ENCODE measurements at places on chromosomes 2 and 18. TPM values are rescaled to one million over a fixed set of nuclear protein-coding genes. Genes with fewer than 3 reads are reported as not detected.

DNA sequence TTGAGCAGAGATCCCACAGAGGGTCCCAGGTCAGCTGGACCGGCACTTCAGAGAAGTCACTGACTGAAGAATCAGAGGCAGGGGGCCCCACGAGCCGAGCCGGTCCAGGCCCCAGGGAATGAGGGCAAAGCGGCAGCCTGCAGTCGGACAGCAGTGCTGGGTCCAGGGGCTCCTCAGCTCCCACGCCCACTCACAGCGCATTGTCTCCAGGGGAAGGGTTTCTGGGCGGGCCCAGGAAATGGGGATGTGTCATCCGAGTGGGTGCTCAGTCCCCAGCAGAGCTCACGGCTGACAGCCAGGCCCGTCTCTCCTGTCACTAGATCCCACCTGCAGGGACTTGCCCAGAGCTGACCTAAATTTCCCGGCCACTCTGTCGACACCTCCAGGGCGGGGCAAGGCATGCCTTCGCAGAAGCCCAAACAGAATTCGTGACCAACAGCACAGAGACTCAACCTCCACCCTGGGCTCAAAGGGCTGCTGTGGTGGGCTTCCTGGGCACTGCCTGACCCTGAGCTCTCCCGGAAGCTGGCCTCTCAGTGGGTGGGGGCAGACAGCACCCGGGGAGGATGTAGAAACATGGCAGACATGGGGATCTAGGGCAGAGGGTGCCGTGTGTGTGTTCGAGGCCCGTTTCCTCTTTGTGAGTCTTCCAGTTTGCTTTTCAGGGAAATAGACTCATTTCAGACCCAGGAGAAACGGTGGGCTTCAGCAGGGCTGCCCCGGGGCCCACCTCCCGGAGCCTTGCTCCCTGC, 42.1 kb upstream of the TAF1B start:
- H3K4me3 ChIP-seq: no peak overlapping the region
- no peaks in the 10 kb centered on the region for H3K36me3 ChIP-seq
- H3K4me1 ChIP-seq: peaks cover 10% of the 10 kb centered on the region
- no peak for DNase-seq
- H3K27ac ChIP-seq: no peak overlapping the region

- H3K27me3 ChIP-seq: no peaks in the 10 kb centered on the region
- H3K4me3 ChIP-seq: no peak overlapping the region
- H3K27ac ChIP-seq: no peak overlapping the region
- no peaks in the 10 kb centered on the region for H3K36me3 ChIP-seq
- no peak for DNase-seq
Observed at GRCh38 chr2:48272199-48272598, 257.8 kb upstream of the STON1 start.

DNA sequence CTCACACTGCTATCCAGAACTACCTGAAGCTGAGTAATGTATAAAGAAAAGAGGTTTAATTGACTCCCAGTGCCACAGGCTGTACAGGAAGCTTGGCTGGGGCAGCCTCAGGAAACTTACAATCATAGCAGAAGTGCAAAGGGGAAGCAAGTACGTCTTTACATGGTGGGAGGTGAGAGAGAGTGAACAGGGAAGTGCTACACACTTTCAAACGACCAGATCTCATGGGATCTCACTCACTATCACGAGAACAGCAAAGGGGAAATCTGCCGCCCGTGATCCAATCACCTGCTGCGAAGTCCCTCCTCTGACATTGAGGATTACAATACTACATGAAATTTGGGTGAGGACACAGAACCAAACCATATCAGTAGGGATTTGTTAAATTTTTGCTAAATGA, 150.4 kb upstream of the NXPH2 start:
- H3K27me3 ChIP-seq: no peaks in the 10 kb centered on the region
- H3K4me1 ChIP-seq: no peaks in the 10 kb centered on the region
- no peak for DNase-seq
- H3K36me3 ChIP-seq: no peaks in the 10 kb centered on the region
- H3K27ac ChIP-seq: no peak overlapping the region
- H3K4me3 ChIP-seq: no peak overlapping the region

DNA sequence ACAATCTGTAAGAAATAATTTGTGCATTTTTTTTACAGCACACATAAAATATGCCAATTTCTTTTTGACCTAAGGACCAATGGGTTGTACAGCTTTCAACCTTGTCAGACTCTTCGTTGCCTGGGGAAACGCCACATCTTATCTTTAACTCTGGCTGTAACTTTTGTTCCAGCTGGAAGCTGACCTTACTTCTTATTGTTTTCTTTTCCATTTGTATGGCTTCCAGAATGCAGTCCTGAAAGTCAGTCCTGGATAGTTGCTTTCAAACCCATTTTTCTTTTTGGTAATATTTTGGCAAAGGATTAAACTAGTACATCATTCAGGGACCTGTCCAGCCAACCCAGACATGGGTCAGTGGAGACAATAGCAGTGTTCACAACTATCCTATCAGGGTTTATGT, 686.5 kb upstream of the CDH2 start:
- no peak overlapping the region for H3K4me3 ChIP-seq
- no peak overlapping the region for H3K27ac ChIP-seq
- no peaks in the 10 kb centered on the region for H3K27me3 ChIP-seq
- no peak for DNase-seq
- H3K4me1 ChIP-seq: no peaks in the 10 kb centered on the region

- no peak overlapping the region for H3K27ac ChIP-seq
- H3K36me3 ChIP-seq: no peaks in the 10 kb centered on the region
- no peaks in the 10 kb centered on the region for H3K4me1 ChIP-seq
- H3K27me3 ChIP-seq: no peaks in the 10 kb centered on the region
- no peak overlapping the region for H3K4me3 ChIP-seq
Observed at GRCh38 chr2:124382067-124382618, 357.1 kb downstream of the CNTNAP5 start.

- no peaks in the 10 kb centered on the region for H3K27me3 ChIP-seq
- DNase-seq: no peak
- H3K27ac ChIP-seq: peak overlapping the region; percentile 48
- H3K4me1 ChIP-seq: peaks cover 9% of the 10 kb centered on the region
- H3K36me3 ChIP-seq: no peaks in the 10 kb centered on the region
- H3K4me3 ChIP-seq: peak overlapping the region; percentile 21
Observed at GRCh38 chr2:197809064-197809463, 4.7 kb downstream of the PLCL1 start.

DNA sequence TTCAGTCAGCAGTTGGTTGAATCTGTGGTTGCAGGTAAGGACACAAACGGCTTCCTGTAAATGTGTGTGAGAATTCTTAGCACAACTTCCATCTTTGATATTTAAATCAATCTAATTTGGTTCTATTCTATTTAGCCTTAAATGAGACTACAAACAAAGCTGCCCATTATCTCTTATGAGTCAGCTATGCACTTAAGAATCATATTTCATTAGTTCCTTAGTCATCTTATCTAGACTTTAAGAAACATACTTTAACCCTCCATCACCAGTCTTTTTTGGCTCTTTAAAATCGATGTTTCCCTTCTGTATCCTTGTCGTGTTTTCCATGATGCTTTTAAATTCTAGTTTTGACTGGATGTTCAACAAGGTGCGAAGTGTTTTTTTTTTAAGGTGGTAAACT, 114.4 kb upstream of the TMEM200C start:
- H3K4me3 ChIP-seq: no peak overlapping the region
- no peaks in the 10 kb centered on the region for H3K4me1 ChIP-seq
- DNase-seq: no peak
- no peaks in the 10 kb centered on the region for H3K27me3 ChIP-seq
- H3K36me3 ChIP-seq: no peaks in the 10 kb centered on the region

DNA sequence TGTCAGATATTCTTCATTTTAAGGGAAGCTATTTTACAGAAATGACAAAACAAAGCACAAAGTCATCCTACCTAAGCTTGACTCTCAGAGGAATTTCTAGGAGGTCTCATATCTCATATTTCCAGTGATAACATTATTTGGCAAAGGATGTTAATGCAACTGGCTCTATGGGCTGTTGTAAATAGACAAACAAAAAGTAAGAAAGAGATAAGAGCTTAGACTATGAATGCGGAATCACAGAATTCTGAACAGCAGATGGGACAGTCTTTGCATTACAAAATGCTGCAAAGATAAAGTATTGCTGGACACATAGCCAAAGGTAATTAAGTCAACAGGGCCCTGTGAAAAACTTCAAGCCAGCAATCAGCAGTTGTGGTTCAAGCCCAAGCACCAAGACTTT, 23.9 kb downstream of the PIAS2 start:
- no peaks in the 10 kb centered on the region for H3K27me3 ChIP-seq
- DNase-seq: no peak
- H3K4me3 ChIP-seq: no peak overlapping the region
- no peak overlapping the region for H3K27ac ChIP-seq
- H3K4me1 ChIP-seq: no peaks in the 10 kb centered on the region
- peaks cover 19% of the 10 kb centered on the region for H3K36me3 ChIP-seq

DNA sequence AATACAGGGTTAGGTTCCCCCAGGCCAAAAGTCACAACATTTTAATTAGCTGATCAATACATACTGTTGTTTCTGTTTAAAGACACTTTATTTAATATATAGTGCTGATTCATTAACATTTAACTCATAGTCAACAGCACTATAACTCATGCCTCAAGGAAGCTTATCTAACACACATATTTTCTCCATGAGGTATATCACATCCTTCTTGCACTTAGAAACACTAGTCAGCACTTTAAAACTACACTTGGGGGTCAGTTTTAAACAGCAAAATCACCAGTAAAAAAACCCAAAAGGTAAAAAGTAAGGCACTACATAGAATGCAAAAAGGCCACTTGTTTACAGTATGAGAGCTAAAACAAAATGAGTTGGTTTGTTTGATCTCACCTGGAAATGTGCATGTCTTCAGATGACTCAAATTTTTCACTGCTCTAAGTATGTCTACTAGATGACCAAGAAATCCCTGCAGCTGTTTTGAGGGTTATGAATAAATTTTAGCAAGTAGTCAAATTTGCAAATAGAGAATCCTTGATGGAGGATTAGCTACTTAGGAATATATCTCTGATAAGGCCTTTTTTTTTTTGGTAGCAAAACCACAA, 54.1 kb upstream of the EPB41L5 start:
- no peaks in the 10 kb centered on the region for H3K27me3 ChIP-seq
- DNase-seq: no peak
- no peak overlapping the region for H3K4me3 ChIP-seq
- no peak overlapping the region for H3K27ac ChIP-seq
- H3K4me1 ChIP-seq: no peaks in the 10 kb centered on the region
- H3K36me3 ChIP-seq: peaks cover 4% of the 10 kb centered on the region

- no peak overlapping the region for H3K27ac ChIP-seq
- H3K27me3 ChIP-seq: no peaks in the 10 kb centered on the region
- no peaks in the 10 kb centered on the region for H3K36me3 ChIP-seq
Observed at GRCh38 chr2:80185091-80185490, 119.5 kb downstream of the LRRTM1 start.

Gene TUBB8B
- total RNA-seq: not detected

Gene ANKRD30B
- not detected for total RNA-seq

Gene ITGA6
- 89.1 TPM for total RNA-seq

Gene NEU4
- total RNA-seq: 0.76 TPM

Gene TRAK2
- total RNA-seq: 65.8 TPM

Data from kidney (tissue), 22 donors.